ENCODE measurements at places on chromosomes 1 and 21.

GRCh38 chr1:10152709-10153284 lies 57.6 kb upstream of the KIF1B start:
- peak; percentile 30 for DNase-seq

GRCh38 chr21:24217151-24217550 lies 1390.1 kb downstream of the MRPL39 start:
- DNase-seq: peak; percentile 40

GRCh38 chr1:46817814-46818213 lies 19.0 kb downstream of the CYP4B1 start:
- no peak for DNase-seq

DNA sequence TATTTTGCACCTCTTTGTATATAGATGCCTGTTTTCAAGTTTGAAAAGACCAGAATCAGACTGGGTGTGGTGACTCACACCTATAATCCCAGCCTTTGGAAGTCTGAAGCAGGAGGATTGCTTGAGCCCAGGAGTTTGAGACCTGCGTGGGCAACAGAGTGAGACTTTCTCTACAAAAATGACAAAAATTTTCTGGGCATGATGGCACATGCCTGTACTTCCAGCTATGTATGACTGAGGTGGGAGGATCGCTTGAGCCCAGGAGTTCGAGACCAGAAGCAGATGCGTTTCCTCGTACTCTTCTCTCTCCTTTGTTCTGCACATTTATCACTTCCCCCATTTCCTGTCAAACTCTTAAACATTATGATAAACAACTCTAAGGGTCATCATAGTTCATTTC lies 310.0 kb upstream of the SNX7 start:
- DNase-seq: peak; percentile 44

DNA sequence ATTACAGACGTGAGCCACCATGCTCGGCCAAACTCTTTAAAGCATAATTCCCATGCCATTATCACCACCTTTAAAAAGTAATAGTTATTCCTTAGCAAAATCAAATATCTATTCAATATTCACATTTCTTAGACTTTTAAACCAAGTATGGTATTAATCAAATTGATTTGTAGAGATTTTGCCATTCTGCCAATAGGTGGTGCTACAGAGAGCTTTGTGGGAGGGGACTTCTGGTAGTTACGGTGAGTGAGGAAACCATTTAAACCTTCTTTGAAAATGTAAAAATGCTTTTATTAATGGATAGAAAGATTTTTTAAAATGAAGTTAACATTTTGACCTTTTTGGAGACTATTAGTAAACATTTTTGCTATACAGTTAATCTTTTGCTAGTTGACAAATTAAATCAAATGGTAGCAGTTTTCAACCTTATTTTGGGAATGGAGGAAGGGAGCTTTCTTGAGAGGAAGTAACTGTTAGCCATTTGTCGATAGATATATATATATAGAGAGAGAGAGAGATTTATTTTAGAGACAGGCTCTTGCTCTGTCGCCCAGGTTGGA lies 19.3 kb downstream of the IARS2 start:
- DNase-seq: no peak

DNA sequence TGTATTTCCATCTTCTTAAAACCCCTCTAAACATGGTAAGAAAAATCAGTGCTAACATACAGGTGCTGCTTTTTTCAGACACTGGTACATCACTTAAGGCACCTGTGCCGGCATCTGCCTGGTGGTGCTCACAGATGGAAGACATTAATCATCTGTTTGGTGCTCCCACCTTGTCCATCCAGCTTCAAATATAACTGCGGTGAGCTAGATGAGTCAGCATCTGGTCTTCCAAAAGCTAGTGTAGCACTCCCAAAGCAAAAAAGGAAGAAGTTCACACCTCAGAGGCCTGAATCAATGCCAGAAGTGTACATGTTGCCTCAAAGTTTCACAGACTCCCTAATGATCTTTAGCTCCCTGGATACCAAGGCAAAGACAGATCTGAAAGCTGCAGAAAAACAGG lies 44.4 kb downstream of the TM2D1 start:
- DNase-seq: peak; percentile 53

GRCh38 chr1:227622739-227623475 lies 59.6 kb downstream of the ZNF678 start:
- no peak for DNase-seq

DNA sequence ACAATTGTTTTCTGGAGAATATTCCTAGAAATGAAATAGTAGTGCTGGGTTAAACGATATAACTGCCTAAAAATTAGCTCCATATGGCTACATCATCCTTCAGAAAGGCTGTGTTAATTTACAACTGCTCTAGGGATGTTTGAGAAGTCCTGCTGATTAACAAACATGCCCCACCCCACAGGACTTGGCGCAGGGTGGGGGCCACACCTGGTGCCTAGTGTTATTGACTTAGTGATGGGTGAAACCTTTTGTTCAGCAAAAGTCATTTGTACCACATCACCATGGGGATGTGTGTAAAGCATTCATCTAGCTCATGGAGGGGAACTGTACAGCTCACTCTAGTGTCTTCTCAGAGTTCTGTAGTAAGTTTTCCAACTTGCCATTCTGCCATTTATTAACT lies 492.8 kb downstream of the CAMTA1 start:
- no peak for DNase-seq

DNA sequence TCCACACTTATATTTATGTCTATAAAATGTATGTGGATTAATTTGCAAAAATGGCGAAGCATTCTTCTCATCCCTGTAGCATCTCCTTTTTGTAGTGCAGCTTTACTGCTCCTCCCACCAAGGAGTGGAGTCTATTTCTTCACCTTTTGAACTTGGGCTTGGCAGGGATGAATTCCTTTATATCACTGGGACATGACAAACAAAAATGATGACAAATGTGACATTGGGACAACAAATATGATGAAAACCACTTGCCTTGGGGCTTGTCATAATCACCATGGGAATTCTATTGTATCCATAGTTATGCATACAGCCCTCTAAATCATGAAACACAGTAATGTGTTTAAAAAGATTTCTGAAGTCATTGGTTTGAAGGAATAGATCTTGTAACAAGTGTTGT lies 155.0 kb downstream of the TNFSF18 start:
- no peak for DNase-seq

GRCh38 chr1:20446796-20447195 lies 39.2 kb downstream of the CAMK2N1 start:
- DNase-seq: no peak

DNA sequence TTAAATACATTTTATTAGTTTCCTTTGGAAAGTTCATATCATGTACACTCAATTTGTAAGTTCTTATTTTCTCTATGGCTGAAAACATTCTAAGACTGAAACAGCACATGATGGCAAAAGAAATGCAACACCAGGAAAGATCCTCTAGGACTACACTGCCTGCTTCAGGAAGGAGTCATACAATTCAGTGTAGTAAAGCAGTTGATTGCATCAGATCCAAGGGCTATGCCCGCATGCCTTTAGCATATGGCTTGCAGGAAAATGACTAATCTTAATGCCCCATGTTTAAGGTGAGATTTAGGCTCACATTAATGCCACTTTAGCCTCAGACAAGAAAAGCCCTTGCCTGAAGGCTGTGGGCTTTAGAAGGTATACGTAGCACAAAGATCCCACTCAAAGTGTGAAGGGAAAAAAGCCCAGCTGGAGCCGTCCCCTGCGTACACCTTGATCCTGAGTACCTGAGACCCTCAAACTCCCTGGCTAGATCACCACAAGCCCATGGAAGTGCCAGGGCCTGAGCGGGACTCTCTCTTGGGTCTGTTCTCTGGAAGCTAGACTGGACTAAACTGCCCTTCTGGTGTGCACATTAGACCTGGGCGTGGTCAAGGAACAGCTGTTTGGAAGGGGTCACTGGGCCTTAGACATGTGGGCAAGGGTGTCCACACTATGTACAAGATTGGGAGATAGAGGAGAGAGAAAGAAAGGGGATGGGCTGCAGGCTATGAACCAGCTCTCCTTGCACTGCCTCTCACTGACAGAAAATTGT lies 52.9 kb downstream of the ESRRG start:
- peak; percentile 49 for DNase-seq

GRCh38 chr1:188466539-188466938 lies 1637.8 kb downstream of the PLA2G4A start:
- no peak for DNase-seq

DNA sequence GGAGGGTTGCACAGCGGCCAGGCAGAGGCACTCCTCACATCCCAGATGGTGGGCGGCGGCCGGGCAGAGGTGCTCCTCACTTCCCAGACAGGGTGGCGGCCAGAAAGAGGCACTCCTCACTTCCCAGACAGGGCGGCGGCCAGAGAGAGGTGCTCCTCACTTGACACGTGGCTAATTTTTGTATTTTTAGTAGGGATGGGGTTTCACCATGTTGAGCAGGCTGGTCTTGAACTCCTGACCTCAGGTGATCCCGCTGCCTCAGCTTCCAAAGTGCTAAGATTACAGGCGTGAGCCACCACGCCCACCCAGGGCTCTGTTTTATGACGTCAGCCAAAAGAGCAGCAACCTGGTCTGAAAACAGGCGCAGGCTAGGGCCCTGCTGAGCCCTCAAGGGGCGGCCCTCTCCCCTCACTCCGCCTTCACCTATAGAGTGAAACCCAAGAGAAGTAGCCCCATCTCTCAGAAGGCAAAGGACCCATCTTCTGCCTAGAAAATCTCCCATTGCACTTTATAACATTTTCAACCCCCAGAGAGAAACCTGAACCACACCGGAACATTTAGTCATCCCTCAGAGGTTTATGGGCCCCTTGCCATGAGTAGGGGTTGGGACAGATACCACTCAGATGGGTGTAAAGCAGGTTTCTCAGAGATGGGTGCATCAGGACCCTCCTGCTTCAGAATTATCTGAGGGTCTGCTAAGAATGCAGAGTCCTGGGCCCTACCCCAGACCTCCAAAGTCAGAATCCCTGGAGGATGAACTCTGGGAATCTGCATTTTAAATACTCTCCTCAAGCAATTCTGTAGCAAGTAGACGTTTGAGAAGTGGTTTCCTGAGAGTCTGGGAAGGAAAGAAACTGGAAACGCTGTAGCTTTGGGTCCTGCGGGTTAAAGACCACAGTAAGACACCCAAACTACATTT lies 40.8 kb downstream of the CDK18 start:
- no peak for DNase-seq

- no peak for DNase-seq
Observed at GRCh38 chr21:16974060-16974459, 538.8 kb upstream of the CXADR start.

GRCh38 chr1:71041806-71042205 lies 5.8 kb downstream of the PTGER3 start:
- no peak for DNase-seq

DNA sequence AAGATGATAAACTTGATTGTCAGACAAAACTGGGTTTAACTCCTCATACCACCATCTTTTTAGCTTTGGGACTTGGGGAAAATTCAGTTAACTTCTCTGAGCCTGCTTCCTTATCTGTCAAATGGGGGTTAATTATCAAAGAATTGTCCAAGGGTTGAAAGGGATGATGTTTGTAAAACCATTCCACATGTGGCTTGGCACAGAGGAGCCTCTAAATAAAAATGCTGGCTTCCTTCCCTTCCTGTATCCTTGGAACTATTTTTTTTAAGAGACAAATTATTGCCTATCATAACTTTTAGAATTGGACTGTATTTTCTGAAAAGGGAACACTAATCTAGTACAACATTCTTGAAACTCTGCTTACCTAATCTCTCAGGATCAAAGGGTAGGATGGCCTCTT lies 143.4 kb upstream of the USP24 start:
- no peak for DNase-seq

- DNase-seq: peak; percentile 78
Observed at GRCh38 chr1:39214998-39215873, 10.7 kb downstream of the MACF1 start.

DNA sequence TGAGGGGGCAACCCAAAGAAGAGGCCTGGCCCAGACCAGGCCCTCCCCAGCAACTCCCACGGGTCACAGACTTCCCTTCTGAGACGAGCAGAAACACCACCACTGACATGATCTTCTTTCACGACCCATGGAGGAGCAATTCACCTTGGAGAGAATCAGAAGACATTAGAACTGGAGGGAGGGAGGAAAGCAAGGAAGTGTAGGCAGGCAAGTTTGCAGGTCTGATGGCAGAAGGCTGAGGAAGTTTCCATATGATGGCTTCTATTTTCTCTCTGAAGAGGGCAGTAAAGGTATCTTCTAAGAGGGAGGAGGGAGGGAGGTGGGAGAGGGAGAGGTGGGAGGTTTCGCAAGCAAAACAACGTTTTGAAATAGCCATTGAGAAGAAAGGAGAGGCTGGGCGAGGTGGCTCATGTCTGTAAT lies 1.4 kb upstream of the UBXN10 start:
- no peak for DNase-seq

DNA sequence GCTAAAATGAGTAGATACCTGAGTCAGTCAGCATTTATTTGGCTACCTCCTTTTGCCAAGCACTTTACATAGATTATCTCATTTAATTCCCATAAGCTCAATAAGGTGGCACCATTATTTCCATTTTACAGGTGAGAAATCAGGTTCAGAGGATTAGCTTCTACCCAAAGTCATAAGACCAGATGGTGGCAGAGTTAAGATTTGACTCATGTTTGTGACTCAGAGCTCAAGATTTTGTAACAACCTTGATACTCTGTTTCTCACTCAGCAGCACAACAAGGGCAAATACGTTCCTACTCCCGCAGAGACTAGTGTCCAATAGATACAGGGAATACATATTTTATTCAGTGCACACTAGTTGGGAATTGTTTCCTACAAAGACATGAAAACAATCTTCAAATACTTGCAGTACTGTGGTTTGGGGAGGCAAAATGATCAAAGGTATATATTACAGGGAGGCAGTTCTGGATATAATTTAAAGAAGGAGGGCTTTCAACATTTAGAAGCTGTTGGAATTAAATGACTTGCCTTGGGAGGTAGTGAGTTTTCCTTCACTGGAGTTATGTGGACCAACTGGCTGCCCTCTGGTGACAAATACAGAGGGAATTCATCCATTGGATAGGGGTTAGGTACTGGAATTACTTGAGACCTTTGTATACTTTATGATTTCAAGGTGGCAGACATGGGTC lies 3.6 kb downstream of the LEPR start:
- DNase-seq: peak; percentile 90

DNA sequence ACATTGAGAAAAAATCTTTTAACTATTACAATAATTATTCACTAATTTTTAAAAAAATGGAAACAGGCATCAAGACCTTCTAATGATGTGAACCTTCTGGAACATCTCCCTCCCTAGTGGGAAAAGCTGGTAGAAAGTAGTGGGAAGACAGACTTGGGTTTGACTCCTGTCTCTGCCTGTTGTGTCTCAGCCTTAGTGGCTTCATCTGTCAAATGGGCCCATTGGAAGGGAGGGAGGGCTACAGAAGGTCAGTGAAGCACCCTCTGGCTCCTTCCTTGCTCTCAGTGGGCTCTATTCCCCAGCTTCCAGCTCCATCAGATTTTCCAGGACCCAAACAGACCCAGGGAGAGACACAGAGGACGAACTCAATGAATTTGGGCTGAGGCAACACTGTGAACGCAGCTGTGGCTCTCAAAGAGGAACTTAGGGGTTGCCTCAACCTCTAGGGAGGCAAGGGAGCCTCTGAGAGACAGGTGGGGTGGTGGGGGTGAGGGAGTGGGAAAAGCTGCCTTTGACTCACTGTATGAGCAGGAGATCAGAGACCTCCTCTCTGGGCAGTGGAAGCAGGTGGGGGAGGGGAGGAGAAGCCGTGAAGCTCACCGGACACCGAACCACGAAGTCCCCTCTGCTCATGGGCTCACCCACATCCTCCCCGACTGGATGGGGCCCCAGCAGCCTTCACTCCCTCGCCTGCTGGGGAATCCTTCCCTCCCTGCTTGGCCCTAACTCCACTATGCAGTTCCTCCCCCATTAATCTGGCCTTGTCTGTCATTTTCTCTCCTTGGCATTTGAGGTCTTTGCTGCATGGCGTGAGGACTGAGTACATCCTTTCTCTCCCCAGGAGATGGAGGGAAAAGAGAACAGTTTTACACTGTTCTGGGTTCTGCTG lies 4.5 kb downstream of the CNR2 start:
- no peak for DNase-seq

- DNase-seq: no peak
Observed at GRCh38 chr1:92503926-92504285, 17.2 kb upstream of the GFI1 start.
